Femur (tissue), 1 donor: ENCODE measurements at places on chromosomes 4 and X.

GRCh38 chr4:3369781-3370674 is 71.7 kb upstream of the HGFAC start:
- peak; percentile 75 for DNase-seq

- DNase-seq = no peak
Measured at GRCh38 chr4:177190995-177191580, 118.6 kb upstream of the NEIL3 start.

- no peak for DNase-seq
Measured at GRCh38 chrX:23783589-23784469, 856 bp downstream of the SAT1 start.

DNA sequence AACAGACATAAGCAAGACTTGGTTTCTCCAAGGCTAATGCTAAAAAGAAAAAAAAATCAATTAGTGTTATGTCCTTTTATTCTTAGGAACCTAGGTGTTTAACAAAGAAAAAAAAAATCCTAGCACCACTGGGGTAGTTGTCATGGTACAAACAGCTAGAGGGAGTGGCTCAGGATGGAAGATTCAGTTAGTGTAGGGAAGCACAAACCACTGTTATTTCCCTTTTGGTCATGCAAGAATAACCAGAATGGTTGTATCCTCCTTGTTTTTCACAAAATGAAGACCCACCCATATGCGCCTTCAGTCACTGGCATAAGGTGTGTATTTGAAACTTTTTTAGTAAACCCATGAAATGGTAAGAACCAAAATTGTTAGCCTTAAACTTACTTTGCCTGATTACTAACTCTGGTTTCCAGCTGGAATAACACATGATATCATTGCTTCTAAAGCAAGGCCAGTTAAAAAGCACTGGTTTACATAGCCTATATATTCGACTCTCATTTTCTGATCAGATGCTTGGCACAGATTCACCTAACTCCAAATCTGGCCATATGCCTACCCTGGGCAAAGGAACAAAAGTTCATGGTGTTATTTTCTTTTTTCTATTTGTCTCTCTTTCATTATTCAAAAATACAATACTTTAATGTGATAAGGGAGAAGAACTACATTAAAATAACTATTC is 132.6 kb downstream of the SCFD2 start:
- DNase-seq = no peak

- no peak for DNase-seq
Measured at GRCh38 chr4:39648827-39649558, 10.3 kb upstream of the SMIM14 start.

GRCh38 chr4:186845137-186845842 is 121.6 kb upstream of the FAT1 start:
- DNase-seq = no peak

GRCh38 chrX:1528884-1529203 is 8.1 kb downstream of the P2RY8 start:
- no peak for DNase-seq

GRCh38 chr4:85778632-85779131 is 303.7 kb downstream of the ARHGAP24 start:
- DNase-seq = peak; percentile 43

- DNase-seq = no peak
Measured at GRCh38 chr4:27198246-27198645, 337.6 kb downstream of the STIM2 start.

DNA sequence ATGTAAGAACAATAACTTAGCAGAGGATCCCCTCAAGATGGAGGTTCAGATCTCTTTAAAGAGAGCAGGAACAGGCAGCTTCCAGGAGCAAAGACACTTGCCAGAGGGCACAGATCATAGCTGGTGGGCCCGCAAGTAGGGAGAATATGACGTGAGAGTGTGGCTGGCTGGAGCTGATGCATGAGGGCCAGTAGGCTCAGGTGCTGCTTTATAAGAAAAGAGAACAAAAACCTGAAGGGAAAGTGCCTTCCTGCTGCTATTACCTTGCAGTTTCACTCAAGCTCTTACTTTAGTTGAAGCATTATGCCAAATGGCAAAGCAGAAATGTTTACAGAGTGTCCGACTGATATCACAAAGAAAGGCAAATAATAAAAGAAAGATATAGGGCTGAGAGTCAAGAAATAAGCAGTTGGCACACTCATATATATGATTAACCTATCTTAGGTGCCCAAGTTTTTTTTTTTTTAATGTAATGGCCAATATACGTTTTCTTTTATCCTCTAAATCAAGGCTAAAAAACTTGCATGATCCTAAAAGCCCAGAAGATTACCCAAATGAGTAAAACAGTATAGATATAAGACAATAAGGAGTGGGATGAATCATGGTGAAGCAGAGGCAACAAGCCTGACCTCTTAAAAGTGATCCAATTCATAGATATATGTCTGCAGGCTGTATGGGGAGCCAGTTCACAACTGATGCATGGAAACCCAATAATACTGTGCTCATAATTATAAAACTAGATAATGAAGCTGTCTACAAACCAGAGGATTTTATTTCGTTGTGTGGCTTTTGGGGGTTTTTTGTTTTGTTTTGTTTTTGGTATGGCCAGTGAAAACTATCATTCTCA is 12.6 kb downstream of the NR0B1 start:
- DNase-seq = no peak

DNA sequence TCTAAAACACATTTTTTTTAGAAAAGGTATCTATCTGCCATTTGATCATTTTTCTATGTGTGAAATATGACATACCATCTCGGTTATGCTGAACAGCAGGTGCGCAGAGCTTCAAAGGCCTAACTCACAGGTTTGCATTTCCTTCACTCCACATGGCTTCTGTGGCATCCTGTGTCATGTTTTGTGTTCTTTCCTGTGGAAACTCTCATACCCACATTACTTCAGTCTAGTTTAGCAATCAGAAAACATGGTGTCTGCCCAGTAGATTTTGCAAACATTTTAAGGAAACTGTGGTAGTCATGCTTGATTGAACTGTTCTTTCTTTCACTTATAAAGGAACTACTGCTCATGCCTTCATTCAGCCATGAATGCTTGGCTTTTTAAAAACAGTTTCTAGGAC is 11.3 kb upstream of the ARAP2 start:
- DNase-seq = no peak

GRCh38 chr4:48035952-48036351 is 19.4 kb downstream of the NIPAL1 start:
- DNase-seq = no peak

DNA sequence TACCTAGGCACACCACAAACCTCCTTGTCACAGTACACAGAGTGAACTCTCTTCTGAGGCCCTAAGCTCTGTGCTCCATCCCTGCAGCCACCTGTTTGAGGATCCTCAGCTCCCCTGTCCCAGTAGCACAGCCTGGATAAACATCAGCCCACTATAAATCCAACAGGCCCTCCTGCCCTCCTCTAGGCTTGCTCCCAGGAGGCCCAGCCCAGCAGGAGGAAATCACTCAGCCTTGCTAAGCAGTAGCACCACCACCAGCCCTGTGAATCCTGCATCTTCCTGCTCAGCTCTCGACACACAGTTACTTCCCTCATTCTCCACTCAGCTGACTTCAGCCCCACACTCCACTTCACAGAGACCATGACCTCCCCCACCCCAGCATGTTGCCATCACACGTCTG is 273.9 kb downstream of the BCOR start:
- no peak for DNase-seq

DNA sequence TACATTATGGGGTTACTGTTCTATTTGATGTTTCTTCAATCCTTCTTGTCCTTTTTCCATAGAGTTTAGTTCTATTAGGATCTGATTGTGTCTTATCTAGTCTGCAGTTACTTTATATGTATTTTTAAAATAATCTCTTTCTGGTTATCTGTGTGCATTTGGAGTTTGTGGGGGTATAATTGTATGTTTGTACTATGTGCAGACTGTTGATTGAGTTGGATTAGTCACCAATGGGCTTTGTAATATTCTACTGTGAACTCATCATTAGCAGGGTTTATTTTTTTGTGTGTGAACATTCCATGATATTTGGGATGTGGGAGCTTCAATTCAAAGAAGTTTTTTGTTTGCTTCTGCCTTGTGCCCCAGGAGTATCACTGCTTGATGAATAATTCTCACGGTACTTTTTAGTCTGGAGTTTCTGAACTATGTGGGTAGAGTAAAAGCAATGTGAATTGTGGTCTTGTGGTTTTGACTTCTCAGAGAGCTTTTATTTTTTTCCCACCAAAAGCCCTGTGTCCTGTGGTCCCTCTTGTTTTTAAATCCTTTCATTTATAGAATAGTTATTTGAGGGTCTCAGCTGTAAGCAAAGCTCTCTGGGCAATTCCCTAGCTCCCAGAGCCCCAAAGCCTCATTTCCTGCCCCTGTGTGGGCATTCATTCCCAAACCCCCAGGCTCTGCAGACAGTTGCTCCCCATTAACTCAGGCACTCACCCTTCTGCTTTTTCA is 127.8 kb downstream of the PHKA2 start:
- no peak for DNase-seq

- no peak for DNase-seq
Measured at GRCh38 chr4:32147446-32148085, 1427.4 kb downstream of the PCDH7 start.

GRCh38 chrX:28178206-28178605 is 197.0 kb upstream of the DCAF8L1 start:
- no peak for DNase-seq

DNA sequence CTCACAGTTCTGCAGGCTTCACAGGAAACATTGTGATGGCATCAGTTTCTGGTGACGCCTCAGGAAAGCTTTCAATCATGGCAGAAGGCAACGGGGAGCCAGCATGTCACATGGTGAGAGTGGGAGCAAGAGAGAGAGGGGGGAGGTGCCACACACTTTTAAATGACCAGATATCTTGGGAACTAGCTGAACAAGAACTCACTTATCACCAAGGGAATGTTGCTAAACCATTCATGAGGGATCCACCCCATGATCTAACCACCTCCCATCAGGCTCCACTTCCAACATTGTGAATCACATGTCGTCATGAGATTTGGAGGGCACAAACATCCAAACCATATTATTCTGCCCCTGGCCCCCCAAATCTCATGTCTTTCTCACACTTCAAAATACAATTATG is 43.3 kb upstream of the GPR173 start:
- DNase-seq = no peak

DNA sequence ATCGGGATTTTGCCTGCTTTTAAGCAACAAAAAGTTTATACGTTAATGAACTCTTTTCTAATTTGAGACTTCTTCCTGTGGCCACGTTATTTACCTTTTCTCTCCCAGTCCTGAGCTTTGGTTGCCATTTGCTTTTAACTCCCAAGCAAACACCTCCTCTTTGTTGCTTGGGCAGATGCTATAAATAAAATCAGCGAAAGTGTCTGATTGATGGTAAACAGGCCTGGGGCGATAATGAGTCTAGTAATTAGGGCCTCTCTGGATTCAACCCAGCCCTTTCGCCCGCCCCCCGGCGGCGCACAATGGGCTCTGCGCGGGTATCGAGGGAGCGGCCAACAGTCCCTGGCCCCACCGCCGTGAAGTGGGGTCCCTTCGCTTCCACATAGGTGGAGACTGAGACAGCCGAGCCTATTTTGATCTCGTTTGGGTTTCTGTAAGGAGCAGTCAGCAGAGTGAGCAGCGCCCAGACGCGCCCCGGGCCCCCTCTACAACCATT is 790 bp downstream of the CLGN start:
- DNase-seq = no peak

DNA sequence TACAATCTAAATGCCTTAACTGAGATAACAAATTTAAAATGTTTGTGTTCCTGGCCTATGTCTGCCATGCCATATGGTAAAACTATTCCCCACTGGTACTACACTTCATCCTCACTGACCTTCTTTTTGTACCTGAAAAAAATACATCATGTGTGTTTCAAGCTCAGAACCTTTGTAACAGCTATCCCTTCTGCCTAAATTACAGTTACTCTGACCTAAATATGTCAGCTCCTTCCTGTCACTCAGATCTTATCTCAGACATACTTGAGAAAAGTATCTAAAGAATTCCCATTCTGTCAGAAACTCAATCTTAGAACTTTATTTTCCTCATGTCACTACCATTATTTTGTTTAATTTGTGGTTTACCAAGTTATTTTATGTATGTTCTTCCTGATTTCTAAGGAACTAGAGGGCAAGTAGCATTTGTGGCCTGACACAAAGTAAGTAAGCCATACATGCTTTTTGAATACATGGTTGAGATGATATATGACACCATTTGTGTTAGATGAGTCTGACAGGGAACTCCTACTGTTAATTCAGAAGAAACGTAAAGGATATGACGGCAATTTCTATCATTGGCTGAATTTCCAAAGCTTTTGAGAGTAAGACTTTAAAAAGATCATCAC is 456.5 kb upstream of the NDST3 start:
- no peak for DNase-seq

DNA sequence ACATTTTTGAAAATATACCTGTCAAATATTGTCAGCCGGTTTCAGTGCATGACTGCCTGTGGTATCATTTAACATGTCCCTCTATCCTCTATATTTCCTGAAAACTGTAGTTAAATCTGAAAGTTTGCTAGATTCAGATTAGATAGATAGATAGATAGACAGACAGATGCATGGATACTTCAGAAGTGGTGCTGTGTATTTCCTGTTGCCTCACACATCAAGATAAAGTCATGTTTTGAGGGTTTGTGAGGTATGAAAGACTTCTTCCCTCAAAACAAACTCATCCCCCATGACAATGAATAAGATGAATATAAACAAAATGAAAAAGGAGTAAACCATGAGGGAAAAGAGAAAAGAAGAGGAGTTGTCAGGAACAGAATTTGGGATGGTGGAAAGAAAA is 6.0 kb upstream of the BST1 start:
- no peak for DNase-seq

GRCh38 chr4:117661091-117662072 is 372.9 kb upstream of the NDST3 start:
- no peak for DNase-seq

GRCh38 chr4:21790438-21791029 is 158.0 kb downstream of the KCNIP4 start:
- DNase-seq = no peak

DNA sequence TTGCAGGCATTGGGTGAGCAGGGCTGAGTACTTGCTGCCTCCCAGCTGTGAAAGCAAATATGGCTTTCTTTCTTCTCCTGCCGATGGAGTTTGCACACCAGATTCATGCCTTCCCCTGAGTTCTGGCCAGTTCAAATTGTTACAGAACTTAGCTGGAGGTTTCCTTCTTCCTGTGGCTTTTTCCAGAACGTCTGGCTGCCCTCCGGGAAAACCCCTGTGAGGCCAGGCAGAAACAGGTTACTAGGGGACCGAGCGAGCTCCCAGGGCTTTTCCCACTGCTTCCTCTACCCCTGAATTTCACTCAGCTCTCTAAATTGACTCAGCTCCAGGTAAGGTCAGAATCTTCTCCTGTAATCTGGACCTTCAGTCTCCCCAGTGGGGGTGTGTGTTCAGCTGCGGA is 482.4 kb downstream of the C4orf33 start:
- DNase-seq = no peak

- no peak for DNase-seq
Measured at GRCh38 chr4:41104155-41104554, 110.2 kb downstream of the APBB2 start.

DNA sequence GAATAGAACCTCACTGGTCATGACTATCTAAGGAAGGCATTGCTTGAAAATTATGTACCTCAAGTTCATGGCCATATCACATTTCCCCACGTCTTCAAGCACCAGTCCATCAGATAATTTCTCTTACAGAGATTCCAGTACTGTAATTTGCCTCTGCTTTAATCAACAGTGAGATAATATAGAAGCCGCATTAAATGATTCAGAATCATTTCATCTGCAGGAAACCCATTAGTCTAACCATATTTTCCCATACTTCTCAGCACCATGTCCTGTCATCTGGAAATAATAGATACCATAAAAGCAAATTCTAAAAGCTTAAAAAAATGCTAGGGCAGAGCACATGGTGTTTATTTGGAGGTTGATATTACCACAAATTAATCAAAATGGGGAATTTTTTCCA is 310.3 kb upstream of the SLIT2 start:
- DNase-seq = no peak
